ENCODE measurements at places on chromosomes 1 and 21. TPM values are rescaled to one million over a fixed set of nuclear protein-coding genes. Genes with fewer than 3 reads are reported as not detected.

DNA sequence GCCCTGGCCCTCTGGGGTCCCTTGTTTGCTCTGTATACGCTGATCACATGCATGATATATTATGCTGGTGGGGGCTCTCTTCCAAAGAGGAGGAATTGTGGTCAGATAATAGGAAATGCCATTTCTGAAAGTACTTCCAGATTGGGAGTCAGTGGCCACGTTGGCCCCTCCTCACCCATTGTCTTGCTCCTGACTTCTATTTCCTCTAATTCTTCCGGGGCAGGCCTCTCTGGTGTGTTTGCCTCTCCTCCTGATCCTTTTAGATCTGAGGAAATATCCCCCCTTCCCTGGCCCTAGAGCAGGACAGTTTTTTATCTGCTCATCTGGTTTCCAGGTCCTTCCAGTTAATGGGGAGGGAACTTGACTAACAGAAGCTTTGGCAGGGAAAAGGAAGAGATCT is 2.9 kb downstream of the VANGL2 start:
- no peak for DNase-seq

The DYNLT5 gene
- total RNA-seq, result not detected

DNA sequence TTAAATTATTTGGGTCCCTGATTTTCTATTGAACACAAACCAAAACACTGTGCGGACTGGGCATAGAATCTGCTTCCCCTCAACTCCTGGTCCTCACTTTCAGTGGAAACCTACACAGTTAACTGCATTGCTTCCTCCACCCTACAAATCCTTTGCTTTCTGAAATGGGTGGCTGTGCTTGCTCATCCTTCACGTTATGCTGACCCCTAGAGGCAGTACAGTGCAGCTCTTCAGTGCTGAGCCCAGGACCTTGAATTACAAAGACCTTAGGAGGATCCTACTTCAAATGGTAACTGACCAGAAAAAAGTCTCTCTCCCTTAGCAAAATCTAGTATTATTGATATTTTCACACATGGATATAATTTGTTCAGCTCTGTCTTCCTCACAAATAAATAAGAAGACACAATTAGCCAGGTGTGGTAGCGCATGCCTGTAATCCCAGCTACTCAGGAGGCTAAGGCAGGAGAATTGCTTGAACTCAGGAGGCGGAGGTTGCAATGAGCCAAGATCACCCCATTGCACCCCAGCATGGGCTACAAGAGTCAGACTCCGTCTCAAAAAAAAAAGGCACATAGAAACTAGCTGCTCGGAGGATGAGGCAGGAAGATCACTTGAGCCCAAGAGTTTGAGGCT is 63.4 kb upstream of the L1TD1 start:
- DNase-seq, result no peak

DNA sequence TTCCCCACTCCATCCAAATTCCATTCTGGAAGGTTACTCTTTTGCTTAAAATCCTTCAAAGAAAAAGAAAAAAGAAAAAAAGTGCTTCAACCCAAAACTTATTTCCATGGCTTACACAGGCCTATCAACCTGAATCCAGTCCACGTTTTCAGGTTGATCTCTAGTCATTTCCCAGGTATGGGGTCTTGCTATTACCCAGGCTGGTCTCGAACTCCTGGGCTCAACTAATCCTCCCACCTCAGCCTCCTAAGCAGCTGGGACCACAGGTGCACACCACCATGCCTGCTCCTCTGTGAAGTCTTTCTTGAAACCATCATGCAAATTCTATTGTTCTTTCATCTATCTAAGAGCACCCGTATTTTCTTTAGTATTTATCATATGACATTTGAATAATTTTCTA is 7.6 kb downstream of the RNF19B start:
- no peak for DNase-seq

DNA sequence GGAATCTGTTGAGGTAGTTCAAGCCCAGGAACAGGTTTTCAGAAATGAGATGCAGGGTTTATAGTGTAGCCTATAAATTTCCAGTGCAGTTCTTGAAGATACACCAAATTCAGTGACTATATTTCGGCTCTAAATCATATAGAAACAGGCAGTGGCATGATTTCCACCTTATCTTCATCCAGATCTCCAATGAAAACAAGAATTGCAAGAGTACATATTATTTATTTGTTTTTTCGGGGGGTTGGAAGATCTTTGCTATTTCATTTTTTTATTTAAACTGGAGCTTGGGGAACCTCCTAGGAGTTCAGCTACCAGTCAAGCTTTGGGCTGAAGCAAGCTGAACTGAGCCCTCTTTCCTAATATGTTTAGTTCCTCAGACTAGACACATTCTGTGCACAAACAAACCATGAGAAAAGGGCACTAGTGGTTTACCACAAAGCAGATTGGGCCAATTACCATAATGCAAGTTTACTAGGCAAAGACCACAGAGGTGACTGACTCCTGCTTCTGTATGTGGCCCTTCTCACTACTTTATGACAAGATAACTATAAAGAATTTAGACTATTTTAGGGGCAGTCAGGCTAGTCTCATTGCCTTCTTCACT is 68.5 kb downstream of the RGS2 start:
- DNase-seq, result no peak

DNA sequence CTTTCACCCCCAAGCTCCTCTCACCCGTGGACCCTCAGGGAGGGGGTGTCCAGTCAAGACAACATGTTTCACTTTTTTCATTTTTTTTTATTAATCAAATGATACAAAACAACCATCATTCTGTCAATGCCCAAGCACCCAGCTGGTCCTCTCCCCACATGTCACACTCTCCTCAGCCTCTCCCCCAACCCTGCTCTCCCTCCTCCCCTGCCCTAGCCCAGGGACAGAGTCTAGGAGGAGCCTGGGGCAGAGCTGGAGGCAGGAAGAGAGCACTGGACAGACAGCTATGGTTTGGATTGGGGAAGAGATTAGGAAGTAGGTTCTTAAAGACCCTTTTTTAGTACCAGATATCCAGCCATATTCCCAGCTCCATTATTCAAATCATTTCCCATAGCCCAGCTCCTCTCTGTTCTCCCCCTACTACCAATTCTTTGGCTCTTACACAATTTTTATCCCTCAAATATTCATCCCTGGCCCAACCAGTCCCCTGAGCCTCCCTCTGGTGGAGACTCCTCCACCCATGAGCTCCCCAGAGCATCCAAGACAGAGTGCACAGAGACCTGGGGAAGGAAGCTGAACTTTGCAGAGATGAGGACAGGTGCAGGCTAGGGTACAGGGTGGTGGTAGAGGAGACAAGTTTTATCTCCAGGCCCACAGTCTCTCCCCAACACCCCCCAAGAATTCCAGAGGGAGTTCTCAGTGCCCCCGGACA is 1.4 kb upstream of the S100A16 start:
- no peak for DNase-seq

Data from epithelial cell of proximal tubule (primary cell).